Thymus (tissue), 14 donors: ENCODE measurements at places on chromosomes 5 and 9.

- no peak overlapping the region for H3K27ac ChIP-seq
- no peaks in the 10 kb centered on the region for H3K4me1 ChIP-seq
- no peaks in the 10 kb centered on the region for H3K36me3 ChIP-seq
- no peaks in the 10 kb centered on the region for H3K27me3 ChIP-seq
- no peak overlapping the region for H3K4me3 ChIP-seq
Measured at GRCh38 chr9:86187121-86187520, 72.3 kb downstream of the C9orf153 start.

DNA sequence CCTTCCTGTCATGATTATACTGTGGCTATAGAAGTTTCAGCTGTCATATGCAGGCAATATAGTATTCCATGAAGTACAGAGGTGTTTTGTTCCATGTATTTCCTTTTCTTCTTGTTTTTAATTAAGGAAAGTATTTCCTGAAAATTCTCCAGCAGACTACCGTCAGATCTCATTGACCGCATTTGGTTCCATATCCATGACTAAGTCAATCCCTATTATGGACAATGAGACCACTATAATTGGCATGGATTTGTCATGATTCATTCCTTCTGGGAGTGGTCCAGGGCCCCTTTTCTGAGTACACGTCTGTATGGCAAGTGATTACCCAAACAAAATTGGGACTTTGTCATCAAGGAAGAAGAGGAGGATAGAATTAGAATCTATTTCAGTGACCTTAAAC is 283.2 kb upstream of the CLINT1 start:
- H3K36me3 ChIP-seq, result no peaks in the 10 kb centered on the region
- no peak overlapping the region for H3K27ac ChIP-seq
- no peak overlapping the region for H3K4me3 ChIP-seq
- H3K4me1 ChIP-seq, result no peaks in the 10 kb centered on the region

GRCh38 chr5:83562791-83563557 is 91.4 kb downstream of the VCAN start:
- no peak overlapping the region for H3K27ac ChIP-seq
- no peaks in the 10 kb centered on the region for H3K4me1 ChIP-seq
- DNase-seq, result no peak
- H3K36me3 ChIP-seq, result no peaks in the 10 kb centered on the region
- no peak overlapping the region for H3K4me3 ChIP-seq

DNA sequence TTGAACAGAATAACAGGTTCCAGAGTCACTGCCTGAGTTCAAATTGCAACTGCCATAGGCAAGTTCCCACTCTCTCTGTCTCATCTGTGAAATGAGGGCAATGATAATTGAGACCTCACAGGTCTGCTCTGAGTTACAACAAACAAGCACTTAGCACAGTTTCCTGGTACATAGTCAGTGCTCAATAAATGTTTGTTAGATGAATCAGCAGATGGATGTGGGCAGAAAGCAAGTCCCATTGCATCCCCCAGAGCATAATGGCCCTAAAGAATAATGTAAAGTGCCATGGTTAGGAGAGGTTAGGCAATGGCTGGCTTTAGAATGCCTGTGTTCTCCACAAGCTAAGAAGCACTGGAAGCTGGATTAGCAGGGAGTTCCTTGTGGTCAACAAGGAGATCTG is 136.5 kb upstream of the LARP1 start:
- no peak overlapping the region for H3K4me3 ChIP-seq
- no peaks in the 10 kb centered on the region for H3K36me3 ChIP-seq
- H3K4me1 ChIP-seq, result no peaks in the 10 kb centered on the region
- H3K27ac ChIP-seq, result no peak overlapping the region
- peaks cover 7% of the 10 kb centered on the region for H3K27me3 ChIP-seq

GRCh38 chr5:110343616-110344015 is 382.9 kb downstream of the TMEM232 start:
- no peak overlapping the region for H3K27ac ChIP-seq
- H3K36me3 ChIP-seq, result no peaks in the 10 kb centered on the region
- DNase-seq, result no peak
- no peak overlapping the region for H3K4me3 ChIP-seq
- H3K4me1 ChIP-seq, result no peaks in the 10 kb centered on the region

DNA sequence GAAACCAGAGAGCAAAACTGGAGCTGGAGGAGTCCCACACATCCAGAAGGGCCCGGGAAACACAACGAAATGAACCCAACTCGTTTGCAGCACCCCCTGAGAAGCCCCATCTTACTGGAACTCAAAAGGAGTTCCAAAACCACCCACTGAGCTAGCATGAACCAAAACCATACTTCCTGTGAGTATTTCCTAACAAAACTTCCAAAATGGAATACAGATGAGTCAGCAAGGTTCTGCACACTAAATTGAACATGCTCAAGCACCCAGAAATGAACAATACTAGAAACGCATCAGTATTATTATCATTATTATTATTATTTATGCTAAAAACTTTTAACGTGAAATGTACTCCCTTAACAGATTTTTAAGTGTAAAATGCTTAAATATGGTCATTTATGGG is 8.0 kb upstream of the SPOCK1 start:
- no peak for DNase-seq
- H3K36me3 ChIP-seq, result no peaks in the 10 kb centered on the region
- H3K27ac ChIP-seq, result no peak overlapping the region
- no peaks in the 10 kb centered on the region for H3K27me3 ChIP-seq
- H3K4me1 ChIP-seq, result no peaks in the 10 kb centered on the region

DNA sequence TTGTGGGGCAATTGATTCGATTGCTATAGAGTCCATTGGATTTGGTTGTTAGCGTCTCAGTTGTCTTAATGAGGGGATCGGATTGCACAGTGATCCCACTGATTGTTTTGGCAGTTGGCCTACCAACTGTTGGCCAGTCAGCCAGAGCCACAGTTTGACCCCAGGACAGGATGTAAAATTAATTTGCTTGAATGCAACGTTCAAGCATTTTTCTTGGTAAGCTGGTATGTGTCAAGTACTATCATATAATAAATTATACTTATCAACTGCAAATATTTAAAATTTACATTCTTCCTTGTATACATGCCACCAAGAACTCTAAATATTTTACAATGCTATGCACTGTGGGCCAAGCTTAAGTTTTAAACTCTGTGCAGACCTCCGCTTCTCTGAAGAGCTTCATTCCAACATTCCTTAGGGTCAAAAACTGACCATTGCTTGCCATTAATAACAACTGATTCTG is 80.4 kb upstream of the OSMR start:
- no peaks in the 10 kb centered on the region for H3K36me3 ChIP-seq
- no peak overlapping the region for H3K4me3 ChIP-seq
- H3K27me3 ChIP-seq, result no peaks in the 10 kb centered on the region

- no peak for DNase-seq
- H3K4me3 ChIP-seq, result no peak overlapping the region
- H3K27me3 ChIP-seq, result no peaks in the 10 kb centered on the region
- peaks cover 56% of the 10 kb centered on the region for H3K4me1 ChIP-seq
- no peaks in the 10 kb centered on the region for H3K36me3 ChIP-seq
Measured at GRCh38 chr9:132849185-132849706, 28.8 kb downstream of the AK8 start.

DNA sequence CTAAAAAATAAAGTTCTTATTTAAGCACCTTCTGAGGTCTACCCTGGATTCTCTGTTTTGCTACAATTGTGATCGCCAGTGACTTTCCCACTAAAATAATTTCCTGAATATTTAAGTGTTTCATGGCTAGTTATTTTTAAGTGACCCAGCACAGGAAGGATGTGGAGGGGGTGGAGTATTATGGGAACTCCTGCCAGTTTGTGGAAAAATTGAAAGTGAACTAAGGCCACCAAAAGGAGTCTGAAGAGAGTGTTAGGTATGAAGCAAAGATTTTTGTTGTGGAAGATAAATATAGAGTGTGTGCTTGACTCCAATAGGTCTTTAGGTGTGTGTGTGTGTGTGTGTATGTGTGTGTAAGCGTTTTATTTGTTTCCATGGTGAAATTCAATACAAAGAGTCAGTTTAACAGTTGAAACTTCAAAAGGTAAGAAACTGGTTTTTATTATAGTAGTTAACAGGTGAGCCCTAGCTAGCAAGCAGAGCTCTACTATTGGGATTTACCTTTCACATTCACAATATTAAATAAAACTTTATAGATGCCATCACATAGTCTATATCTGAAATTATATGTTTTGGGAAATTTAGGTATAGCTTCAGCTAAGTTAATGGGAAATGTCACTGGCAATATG is 25.6 kb downstream of the RASGRF2 start:
- H3K27me3 ChIP-seq, result no peaks in the 10 kb centered on the region
- DNase-seq, result no peak
- H3K4me1 ChIP-seq, result no peaks in the 10 kb centered on the region

DNA sequence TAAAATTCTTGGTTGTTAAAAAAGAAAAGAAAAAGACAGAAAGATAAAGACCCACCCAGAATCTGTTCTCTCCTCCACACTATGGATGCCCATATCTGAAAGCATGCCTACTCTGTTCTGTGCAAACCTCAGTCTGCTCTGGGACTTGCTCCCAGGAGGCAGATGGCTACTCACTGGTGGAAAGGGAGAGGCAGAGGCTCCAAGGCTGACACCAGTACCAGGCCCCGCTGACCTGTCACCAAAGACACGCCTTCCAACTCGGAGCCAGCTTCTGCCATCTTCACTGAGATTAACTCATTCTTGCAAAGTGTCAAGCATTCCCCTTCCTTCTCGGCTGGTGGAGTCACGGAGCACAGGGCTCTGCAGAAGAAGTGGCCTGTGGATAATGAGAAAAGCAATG is 21.6 kb downstream of the SH3TC2 start:
- H3K4me1 ChIP-seq, result no peaks in the 10 kb centered on the region
- H3K36me3 ChIP-seq, result no peaks in the 10 kb centered on the region
- no peak overlapping the region for H3K27ac ChIP-seq
- H3K27me3 ChIP-seq, result no peaks in the 10 kb centered on the region

- no peak overlapping the region for H3K4me3 ChIP-seq
- no peaks in the 10 kb centered on the region for H3K27me3 ChIP-seq
- H3K27ac ChIP-seq, result no peak overlapping the region
- H3K4me1 ChIP-seq, result peaks cover 3% of the 10 kb centered on the region
- no peaks in the 10 kb centered on the region for H3K36me3 ChIP-seq
Measured at GRCh38 chr5:135423146-135423845, 23.9 kb downstream of the DCANP1 start.

GRCh38 chr5:113367586-113367985 is 67.2 kb downstream of the TSSK1B start:
- H3K4me3 ChIP-seq, result no peak overlapping the region
- DNase-seq, result no peak
- no peaks in the 10 kb centered on the region for H3K27me3 ChIP-seq
- H3K36me3 ChIP-seq, result no peaks in the 10 kb centered on the region
- no peaks in the 10 kb centered on the region for H3K4me1 ChIP-seq
